ENCODE measurements at places on chromosomes 2 and 18.

GRCh38 chr2:228703152-228703551 lies 521.7 kb upstream of the SPHKAP start:
- DNase-seq = no peak

DNA sequence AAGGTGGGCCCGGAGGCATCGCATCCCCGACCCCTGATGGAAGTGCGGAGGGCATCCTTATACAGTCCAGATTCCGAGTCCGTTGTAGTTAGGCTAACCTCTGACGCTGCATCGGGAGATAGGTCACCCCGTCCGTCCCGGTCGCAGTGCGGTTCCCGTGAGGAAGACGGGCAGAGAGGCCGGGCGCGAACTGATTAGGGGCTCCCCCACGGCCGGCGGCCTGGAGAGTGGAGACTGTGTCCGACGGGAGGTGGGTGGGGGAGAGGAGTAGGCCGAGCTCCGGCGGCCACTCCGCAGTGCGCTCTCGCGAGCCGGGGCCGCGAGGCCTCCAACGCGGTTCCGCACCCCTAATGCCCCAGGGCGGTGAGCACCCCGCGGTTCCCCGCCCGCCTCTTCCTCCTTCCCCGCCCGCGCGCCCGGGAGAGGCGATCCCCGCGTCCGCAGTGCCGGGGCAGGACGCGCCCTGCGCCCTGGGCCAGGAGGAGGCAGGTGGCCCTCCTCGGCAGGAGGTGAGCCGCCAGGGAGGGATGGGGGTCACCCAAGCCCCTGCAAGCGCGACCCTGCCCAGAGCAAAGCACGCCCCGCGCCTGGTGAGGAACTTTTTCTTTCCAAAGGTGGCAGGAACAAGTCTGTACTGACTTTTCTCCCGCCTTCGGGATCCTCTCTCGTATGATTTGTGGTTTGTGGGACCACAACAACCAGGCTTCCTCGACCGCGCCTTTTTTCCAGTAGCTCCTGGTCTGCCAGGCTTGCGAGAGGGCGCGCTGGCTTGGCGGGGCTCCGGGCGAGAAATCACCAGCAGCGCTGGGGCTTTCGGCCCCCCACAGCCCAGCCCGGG lies 1.4 kb upstream of the SP5 start:
- no peak for DNase-seq

- no peak for DNase-seq
These were observed 14.6 kb downstream of the PASK start for GRCh38 chr2:241134711-241135110.

DNA sequence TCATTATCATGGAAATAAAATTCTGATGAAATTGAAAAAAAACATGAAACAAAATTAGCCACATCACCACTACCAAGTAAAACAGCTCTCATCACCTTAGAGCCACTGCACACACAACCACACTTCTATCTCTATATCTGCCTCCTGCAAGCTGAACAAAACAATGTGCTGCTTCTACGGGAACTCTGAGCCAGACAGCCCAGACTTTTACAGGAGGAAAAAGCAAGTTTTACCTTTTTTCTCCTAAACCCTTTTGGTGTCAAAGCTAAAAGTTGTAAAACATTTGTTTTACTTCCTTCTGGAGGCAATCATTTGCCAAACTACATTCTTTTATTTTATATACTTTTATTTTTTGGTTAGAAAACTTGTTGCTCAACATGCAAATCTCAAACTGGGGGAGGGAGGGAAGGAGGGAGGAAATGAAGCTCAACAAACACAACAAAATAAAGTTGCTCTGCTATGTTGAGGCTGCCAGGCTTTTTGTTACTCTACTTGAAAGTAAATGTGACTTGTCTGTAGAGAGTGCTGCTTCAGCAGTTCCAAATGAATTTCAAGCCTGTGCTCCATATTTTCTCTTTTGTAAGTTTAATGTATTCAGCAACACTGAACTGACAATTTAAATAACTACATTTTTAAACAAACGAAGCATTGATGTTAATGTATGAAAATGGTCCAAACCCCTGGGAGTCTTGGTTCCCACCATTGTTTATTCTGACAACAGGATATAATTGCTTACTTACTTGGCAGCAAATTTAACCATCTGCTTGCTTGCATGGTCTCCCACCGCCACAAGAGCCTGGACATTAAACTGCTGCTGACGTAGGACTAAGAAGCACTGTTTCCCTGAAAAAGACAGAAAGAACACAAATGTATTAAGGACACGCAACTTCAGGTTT lies 24.5 kb downstream of the DARS1 start:
- no peak for DNase-seq

GRCh38 chr2:8643996-8644356 lies 37.9 kb upstream of the ID2 start:
- DNase-seq = no peak

GRCh38 chr2:136204971-136205370 lies 87.0 kb upstream of the CXCR4 start:
- no peak for DNase-seq

DNA sequence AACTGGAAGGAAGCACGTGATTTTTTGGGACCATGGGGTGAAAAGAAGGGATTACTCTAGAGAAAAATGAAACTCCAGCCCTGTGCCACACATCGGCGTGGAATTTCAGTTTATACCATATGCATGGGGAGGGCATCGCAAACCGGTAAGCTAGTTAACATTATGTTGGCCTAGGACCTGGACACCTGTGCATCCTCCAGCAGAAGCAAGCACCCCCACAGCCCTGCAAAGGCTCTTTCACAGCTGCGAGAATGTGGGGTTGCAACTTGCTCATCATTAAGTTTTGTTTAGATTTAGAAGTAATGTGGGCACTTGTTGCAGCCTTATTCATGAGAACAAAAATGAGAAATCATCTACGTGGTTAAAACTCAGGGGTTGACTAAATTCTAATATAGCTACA lies 299.2 kb downstream of the PIEZO2 start:
- no peak for DNase-seq

DNA sequence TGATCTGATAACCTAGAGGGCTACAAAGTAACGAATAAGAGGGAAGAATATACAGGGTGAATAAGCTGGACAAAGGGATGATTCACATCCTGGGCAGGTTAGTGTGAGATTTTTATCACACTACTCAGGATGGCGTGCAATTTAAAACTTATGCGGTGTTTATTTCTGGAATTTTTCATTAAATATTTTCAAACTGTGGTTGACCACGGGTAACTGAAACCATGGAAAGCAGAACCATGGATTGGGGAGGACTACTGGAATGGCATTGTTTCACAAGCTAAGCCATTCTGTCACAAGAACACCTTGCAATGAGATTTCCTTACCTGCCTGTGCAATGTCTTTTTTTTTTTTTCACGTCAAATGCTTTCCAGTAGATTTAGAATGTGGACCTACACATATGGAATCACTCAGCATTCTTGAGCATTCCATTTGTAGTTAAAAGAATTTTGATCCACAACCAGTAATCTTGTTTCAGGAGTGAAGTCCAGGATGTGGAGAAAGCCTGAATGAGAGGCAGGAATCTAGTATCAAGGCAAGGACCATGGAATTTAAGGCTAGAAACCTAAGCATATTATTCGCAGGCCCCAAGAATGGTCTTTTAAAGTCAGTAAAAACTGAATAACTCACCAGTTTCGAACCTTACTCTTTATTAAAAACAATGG lies 8.0 kb upstream of the CDK15 start:
- DNase-seq = no peak

DNA sequence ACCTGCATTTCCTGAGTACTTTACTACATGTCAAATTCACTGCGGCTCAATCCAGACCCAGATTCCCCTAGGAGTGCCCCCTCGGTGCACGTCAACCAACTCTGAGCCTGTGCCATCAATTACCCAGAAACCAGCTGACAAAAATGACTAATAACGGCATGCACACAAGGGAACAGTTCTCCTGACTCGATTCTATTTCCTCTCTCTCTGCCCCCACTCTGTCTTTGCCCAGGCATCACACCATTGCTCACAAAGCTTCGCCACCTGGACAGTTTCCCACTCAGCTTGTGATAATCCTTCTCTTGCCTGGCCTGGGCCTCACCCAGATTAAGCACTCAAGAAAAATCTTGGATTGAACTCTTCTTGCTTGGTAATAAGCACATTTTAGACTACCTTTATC lies 115.3 kb upstream of the NDUFV2 start:
- no peak for DNase-seq

- DNase-seq = no peak
These were observed 7.1 kb upstream of the EPAS1 start for GRCh38 chr2:46290078-46290477.

DNA sequence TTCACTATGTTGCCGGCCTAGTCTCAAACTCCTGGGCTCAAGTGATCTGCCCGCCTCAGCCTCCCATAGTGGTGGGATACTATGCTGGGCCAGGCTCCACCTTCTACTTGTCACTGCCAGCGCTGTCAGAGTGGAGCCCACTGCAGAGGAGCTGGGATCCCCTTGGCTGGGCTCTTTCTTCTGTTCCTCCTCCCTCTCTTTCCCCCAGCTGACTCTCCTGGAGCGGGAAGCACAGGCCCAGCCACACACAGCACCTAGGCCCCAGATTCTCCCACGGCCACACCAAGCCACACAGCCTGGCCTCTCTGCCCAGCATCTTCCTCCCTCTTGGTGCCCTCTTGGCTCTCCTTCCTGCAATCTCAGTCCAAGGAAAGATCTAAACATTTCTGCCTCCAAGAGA lies 3.7 kb upstream of the GAREM2 start:
- no peak for DNase-seq

DNA sequence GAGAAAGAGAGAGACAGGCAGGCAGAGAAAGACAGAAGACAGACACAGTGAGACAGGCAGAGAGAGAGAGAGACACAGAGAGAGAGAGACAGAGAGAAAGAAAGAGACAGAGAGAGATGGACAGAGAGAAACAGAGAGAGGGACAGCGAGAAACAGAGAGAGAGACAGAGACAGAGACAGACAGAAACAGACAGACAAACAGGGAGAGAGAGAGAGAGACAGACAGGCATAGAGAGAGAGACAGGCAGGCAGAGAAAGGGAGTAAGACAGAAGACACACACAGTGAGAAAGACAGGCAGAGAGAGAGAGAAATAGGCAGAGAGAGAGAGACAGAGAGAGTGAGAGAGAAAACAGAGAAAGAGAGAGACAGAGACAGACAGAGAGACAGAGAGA lies 105.3 kb upstream of the ANKRD30BL start:
- no peak for DNase-seq

All from stimulated activated CD4-positive, alpha-beta T cell treated with anti-CD3 and anti-CD28 coated beads, Interleukin-15, amount 100 ng/mL, for 1 hour (primary cell).